ENCODE measurements at places on chromosomes 1 and 21. TPM values are rescaled to one million over a fixed set of nuclear protein-coding genes. Genes with fewer than 3 reads are reported as not detected.

Gene PSRC1
- 17.3 TPM for total RNA-seq

Gene GJA8
- total RNA-seq, result not detected

Gene FAAH
- 2.1 TPM for total RNA-seq

Gene SLC9C2
- total RNA-seq, result not detected

Gene CRYBG2
- not detected for total RNA-seq

GRCh38 chr1:121443001-121443540 lies 258.3 kb downstream of the SRGAP2C start:
- no peak for DNase-seq

DNA sequence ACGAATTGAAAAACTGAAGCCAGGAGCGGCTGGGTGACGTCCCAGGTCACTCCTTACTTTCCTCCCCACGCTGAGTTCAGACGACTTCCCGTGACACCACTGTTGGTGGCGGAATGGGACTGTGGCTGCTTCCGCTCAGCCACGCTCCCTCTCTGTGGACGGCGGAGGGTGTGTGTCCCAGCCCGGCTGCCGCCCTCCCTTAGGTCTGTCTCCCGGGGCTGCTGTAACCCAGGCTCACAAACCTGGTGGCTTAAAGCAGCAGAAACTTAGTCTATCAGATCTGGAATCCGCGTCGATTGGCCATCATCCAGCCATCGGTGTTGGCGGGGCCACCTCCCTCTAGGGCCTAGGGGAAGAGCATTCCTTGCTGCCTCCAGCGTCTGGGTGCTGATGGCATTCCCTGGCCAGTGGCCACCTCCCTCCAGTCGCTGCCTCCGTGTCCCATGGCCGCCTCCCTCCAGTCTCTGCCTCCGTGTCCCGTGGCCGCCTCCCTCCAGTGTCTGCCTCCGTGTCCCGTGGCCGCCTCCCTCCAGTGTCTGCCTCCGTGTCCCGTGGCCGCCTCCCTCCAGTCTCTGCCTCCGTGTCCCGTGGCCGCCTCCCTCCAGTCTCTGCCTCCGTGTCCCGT lies 17.5 kb downstream of the TRPM2 start:
- no peak for DNase-seq

- no peak for DNase-seq
These were observed 15.4 kb downstream of the PDXK start for GRCh38 chr21:43734131-43734927.

DNA sequence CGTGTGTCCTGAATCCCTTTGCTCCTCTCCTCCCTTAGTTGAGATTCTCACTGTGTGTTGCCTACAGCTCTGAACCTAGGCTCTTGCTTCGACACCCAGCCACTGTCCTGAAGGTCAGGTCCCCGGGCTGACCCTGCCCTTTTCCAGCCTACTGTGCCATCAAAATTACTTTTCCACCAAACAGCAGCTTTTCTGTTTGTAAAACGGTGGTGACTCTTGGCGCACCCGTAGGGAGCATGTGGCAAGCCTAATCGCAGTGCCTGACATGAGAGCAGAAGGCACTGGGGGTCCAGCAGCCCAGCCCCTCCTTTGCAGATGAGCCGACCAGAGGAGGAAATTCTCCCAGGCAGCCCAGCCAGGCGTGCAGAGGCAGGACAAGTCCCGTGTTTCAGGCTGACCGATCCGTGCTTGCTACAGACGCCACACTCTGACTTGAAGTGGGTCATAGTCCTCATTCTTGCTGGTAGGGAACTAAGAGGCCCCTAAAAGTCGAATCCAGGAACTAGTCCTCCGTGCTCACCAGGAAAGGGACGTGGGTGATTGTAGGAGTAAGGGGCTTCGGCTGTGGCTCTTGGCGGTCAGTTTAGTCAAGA lies 6.8 kb downstream of the GPR137B start:
- no peak for DNase-seq

GRCh38 chr1:234915924-234916675 lies 212.5 kb downstream of the TOMM20 start:
- no peak for DNase-seq

- DNase-seq, result no peak
These were observed 721 bp downstream of the C1orf54 start for GRCh38 chr1:150273311-150273710.

Data from SK-MEL-5 (cell line).